ENCODE measurements at places on chromosomes 11 and 22.

- DNase-seq = peak; percentile 68
Measured at GRCh38 chr11:123083623-123084029, 21.7 kb upstream of the HSPA8 start.

DNA sequence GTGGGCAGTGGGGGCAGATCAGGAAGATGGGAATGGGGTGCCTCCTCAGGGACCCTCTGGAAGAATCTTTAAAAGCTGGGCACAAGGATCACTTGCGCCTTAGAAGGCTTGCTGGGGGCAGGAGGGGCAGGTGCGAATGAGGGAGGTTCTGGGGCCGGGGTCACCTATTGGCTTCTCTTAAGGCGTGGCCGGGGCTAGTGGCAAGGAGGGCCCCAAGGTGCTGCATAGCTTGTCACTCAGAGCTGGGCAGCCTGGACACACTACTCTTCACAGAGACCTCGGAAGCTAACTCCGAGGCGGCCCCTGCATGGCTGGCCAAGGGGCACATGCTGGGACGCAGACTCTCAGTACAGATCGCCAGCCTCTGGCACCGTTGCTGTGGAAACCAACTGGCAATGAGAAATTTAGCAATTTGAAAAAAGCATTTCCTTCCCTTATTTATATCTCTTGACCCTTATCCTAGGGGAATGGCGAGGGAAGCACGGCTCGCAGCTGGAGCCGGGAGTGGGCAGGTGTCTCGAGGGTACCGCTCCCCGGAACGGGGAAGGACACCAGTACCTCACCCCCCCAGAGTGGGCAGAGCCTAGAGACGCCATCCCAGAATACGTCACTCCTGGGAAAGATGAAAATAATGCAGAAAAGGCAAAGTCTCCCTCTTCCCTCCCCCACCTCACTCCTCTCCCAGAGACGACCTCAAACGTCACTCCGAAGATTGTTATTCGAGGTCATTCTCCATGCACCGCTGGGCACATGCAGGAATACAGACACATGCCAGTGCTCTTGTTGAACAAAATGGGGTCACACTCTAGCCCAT lies 188.1 kb downstream of the CTTN start:
- DNase-seq = no peak

DNA sequence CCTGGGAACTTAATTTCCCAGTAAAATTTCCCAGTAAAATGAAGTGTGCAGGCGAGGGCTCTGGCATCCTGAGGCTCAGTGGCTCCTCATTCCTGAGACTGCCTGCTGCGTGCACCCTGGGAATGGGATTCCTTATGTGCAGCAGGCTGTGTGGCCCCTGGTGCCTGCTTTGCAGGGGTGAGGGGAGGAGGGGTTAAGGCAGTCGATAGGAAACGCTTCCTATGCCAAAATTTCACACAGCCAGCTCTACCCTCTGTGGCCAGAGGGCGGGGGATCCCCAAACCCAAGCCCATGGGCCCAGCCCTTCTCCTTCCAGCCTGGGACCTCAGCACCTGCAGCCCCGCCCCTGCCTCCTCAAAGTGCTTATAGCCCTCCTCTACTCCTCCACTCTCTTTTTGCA lies 12.1 kb upstream of the BAIAP2L2 start:
- no peak for DNase-seq

GRCh38 chr11:9876331-9876730 lies 212.5 kb downstream of the SWAP70 start:
- no peak for DNase-seq

GRCh38 chr22:43253839-43254238 lies 66.9 kb upstream of the TTLL12 start:
- no peak for DNase-seq

DNA sequence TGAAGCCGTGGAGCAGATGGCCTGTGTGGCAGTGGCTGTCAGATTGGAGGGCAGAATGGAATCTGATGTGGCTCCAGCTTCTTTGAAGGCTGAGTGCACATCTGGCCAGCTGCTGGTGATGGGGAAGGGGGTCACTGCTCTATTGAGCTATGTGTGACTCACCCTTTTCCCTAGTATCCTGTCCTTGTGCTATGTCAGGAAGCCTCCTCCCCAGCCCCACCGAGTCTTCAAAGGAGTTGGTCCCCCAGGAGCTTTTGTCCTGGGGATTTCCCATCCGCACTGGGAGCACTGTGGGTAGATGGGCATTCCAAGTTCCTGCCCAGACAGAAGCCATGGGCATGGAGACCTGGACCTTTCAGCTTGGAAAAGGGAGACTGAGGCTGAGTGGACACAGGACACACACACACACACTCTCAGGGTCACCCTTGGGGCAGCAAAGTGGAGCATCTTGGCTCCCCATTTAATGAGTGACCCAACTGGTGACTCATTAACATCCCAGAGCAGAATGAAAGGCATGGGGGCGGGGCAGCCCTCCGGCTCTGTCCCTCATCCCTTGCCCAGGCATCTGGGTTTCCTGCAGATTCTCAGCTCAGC lies 3.3 kb downstream of the SERPINH1 start:
- DNase-seq = no peak

GRCh38 chr11:66293777-66294625 lies 2.3 kb downstream of the TMEM151A start:
- DNase-seq = no peak

DNA sequence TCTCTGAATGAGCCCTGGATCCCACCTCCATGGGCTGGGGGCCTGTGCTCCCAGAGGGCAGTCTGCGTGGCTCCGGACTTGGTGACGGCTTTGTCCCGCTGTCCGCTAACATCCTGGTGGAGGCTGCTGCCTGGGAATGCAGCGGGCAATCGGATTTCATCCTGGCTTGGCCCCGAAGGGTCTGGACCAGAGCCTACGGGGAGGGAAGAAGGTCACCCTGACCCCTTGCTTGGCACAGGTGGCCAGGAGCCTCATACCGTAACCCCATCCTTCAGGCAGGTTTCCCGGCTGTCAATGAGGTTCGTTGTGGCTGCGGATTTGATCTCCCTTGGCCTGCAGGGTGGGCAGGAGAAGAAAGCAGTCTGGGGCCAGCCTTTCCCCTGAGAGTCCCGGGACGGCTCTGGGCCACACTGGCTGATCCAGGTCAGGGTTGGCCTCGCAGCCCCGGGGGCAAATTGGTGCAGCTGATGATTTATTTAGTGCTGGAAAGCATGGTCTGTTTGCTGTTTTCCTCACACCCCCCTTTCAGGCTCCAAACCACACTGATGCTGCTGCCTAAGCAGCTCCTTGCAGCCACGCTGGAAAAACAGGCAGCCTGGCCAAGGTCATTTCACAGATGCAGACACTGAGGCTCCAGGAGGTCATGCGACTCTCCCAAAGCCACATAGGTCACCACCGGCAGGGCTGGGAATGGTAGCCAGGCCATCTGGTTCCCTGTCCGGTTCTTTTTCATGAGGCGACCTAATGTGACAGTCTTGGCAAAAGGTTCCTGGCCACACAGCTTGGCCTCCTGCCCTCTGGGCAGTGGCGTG lies 15.0 kb downstream of the PRDM11 start:
- no peak for DNase-seq

Data from epithelial cell of prostate (primary cell).